Muscle of leg (tissue), 16 donors: ENCODE measurements at places on chromosomes 1 and 21. TPM values are rescaled to one million over a fixed set of nuclear protein-coding genes. Genes with fewer than 3 reads are reported as not detected.

Gene SDCCAG8
- 29.9 TPM for total RNA-seq

Gene FGGY
- 23.7 TPM for total RNA-seq

Gene PPIE
- 35.3 TPM for total RNA-seq

Gene PPP1R8
- total RNA-seq, result 33.6 TPM

Gene ATP6V1G3
- total RNA-seq, result not detected

Gene RXRG
- 53.0 TPM for total RNA-seq

Gene LCE1B
- not detected for total RNA-seq

Gene LEPR
- 15.5 TPM for total RNA-seq

Gene HOOK1
- total RNA-seq, result 1.9 TPM

GRCh38 chr1:18012686-18013085, 94.9 kb upstream of the IGSF21 start:
- H3K27me3 ChIP-seq, result peaks cover 2% of the 10 kb centered on the region
- H3K36me3 ChIP-seq, result no peaks in the 10 kb centered on the region
- H3K4me3 ChIP-seq, result no peak overlapping the region
- H3K27ac ChIP-seq, result no peak overlapping the region
- peaks cover 9% of the 10 kb centered on the region for H3K4me1 ChIP-seq
- DNase-seq, result no peak

GRCh38 chr21:43332861-43333297, 94.1 kb downstream of the SIK1 start:
- peak overlapping the region; percentile 5 for H3K4me3 ChIP-seq
- peaks cover 66% of the 10 kb centered on the region for H3K4me1 ChIP-seq
- H3K36me3 ChIP-seq, result no peaks in the 10 kb centered on the region
- peak; percentile 88 for DNase-seq

DNA sequence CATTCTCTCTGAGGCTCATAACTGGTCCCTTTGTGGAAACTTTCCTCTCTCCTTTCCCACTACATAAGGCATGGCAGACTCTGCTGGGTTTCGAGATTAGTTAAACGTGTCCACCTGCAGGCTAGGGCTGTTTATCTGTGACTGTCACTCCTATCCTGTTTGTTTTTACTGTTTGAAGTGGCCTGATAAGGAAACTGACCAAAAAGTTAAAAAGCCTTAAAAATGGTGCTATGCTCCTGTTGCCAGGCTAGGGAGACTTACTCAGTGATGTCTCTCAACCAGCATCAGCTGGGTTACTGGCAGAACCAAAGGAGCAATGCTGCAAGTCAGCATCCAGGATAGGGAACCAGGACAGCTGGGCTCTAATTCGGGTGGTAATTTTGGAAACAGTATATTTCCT, 3.9 kb downstream of the PIGV start:
- DNase-seq, result no peak
- peaks cover 26% of the 10 kb centered on the region for H3K4me1 ChIP-seq
- H3K4me3 ChIP-seq, result no peak overlapping the region
- H3K36me3 ChIP-seq, result peaks cover 27% of the 10 kb centered on the region
- H3K27ac ChIP-seq, result no peak overlapping the region

DNA sequence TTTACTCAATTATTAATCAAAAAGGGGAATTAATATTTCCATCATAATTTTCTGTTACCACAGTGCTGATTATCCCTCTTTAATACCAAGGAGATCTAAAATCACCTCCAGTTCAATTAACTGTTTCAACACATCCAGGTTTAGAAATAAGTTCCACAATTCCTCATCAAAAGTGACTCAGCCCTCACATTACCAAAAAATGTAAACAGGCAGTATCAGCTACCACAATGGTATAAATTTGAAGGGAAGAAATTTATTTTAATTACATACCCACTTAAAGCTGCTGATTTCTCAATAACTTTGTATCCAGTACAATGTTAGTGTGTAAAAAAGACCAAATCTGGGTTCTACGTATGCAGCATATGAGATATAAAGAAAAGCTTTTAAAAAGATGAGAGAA, 51.9 kb downstream of the EIF4G3 start:
- H3K27me3 ChIP-seq, result no peaks in the 10 kb centered on the region
- no peak overlapping the region for H3K4me3 ChIP-seq
- DNase-seq, result no peak
- peaks cover 9% of the 10 kb centered on the region for H3K36me3 ChIP-seq

GRCh38 chr1:164017239-164017638, 541.7 kb upstream of the PBX1 start:
- DNase-seq, result no peak
- H3K36me3 ChIP-seq, result no peaks in the 10 kb centered on the region
- H3K27ac ChIP-seq, result no peak overlapping the region
- H3K4me1 ChIP-seq, result no peaks in the 10 kb centered on the region

DNA sequence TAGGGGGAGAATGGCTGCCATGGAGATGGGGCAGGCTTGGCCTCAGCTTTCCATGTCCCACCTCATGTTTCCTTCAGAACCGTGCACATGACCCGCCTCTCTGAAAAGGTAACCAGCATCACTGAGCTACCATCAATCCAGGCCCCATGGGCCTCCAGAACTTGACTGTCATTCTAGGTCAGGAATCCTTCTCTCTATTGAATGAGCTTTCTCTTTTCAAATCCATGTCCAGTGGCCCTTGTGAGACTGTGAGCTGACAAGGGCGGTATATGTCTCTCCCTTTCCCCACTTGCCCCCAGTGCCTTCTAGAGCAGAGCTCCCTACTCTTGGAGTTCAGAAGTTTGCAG, 4.4 kb downstream of the CSRP1 start:
- H3K4me3 ChIP-seq, result no peak overlapping the region
- no peak for DNase-seq
- H3K27ac ChIP-seq, result peak overlapping the region; percentile 89
- H3K4me1 ChIP-seq, result peaks cover 62% of the 10 kb centered on the region

DNA sequence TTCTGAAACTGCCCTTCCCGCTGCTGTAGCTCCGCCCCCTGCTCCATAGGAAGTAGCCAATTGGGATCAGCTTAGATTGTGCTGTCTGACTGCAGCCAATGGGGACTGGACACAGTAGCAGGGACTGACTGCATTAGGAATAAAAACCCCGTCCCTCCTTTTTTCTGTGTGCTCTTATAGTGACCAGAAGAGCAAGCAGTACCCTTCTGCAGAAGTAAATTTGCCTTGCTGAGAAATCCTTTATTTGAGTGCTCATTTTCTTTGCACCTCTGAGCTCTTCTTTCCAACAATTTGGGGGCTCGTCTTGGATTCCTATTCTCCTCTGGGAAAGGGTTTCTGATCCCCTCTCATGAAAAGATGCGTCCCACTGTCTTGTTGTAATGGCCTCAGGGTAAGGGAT, 16.2 kb downstream of the OR2L13 start:
- no peaks in the 10 kb centered on the region for H3K36me3 ChIP-seq
- H3K27me3 ChIP-seq, result no peaks in the 10 kb centered on the region
- no peak overlapping the region for H3K27ac ChIP-seq
- no peaks in the 10 kb centered on the region for H3K4me1 ChIP-seq
- H3K4me3 ChIP-seq, result no peak overlapping the region

DNA sequence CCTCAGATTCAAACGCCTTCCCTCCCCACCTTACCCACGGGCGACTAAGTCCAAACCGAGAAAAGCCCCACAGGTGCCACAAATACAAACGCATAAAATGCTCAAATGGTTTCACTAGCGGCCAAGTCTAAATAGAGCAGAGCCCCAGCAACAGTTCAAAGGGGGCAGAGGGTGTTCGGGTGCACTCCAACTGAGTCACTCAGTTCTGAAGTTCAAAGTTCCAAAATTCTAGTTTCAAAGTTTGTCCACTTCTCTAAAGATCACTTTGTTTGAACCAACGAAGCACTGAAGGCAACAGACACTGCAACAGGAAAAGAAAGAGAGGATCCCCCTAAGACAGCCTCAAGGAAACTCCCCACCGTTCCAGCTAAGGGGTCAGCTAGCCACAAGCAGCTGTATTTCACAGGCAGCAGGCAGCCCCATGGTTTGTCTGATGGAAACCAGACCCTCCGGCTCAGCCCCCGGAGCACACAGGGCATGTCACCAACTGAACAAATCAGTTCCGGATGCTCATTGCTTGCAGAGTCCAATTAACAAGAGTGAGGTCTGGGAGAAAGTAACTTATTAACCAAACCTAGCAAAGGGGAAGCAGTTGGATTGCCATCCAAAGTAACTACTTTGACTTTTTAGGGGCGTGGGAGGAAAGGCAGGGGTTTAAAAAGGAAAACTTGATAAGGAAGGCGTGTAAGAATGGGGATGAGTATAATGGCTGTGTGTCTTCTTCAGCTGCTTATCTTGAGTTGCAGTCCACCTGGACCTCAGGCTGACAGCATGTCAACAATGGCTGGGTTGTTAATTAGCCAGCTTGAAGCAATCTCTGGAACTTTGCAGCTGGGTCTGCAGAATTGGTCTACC, 1423.9 kb upstream of the PRMT6 start:
- no peaks in the 10 kb centered on the region for H3K36me3 ChIP-seq
- DNase-seq, result no peak
- no peak overlapping the region for H3K27ac ChIP-seq
- H3K27me3 ChIP-seq, result no peaks in the 10 kb centered on the region
- H3K4me1 ChIP-seq, result no peaks in the 10 kb centered on the region

DNA sequence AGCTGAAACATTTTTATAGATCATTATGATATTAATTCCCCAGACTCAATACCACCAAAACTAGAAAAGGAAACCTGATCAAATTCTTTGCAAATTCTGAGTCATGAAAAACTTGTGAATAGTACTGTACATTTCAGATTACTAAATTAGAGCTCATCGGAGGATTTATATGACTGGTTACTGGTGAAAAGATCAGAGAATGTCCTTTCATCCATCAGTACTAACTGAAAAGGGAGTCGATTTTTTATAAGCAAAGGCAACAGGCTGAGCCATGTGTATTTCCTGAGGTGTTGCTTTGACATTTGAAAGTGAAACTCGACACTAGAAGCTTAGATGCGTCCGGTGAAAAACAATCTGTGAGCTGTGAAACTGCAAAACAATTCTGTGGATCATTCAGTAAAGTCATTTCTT, 155.7 kb downstream of the TNFSF18 start:
- peak; percentile 44 for DNase-seq
- H3K4me1 ChIP-seq, result no peaks in the 10 kb centered on the region
- H3K27ac ChIP-seq, result no peak overlapping the region
- H3K4me3 ChIP-seq, result no peak overlapping the region
- no peaks in the 10 kb centered on the region for H3K36me3 ChIP-seq

DNA sequence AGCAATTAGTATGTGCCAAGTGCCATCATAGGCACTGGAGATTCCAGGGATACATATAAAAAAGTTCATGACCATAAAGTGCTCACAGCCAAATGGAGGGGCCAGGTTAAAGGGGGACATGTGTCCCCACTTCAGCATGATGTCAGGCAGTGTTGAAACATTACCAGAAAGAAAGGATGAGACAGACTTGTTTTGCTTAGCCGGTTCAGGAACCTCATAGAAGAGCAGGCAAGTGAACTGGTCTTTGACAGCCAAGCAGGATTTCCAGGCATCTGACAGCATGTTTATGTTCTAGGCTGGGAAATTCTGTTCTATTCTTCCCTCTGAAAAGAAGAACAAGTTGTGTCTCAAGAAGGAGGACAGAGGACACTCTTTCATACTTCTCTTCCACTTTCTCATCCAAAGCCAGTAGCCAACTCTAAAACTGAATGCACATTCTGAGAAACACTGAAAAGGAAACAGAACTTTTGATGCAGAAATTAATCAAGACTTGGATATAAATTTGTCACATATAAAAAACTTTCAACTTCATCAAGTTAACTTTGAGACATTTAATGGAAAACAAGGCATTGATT, 39.7 kb downstream of the GLUL start:
- no peak overlapping the region for H3K4me3 ChIP-seq
- H3K4me1 ChIP-seq, result peaks cover 17% of the 10 kb centered on the region
- H3K27me3 ChIP-seq, result no peaks in the 10 kb centered on the region
- H3K36me3 ChIP-seq, result no peaks in the 10 kb centered on the region
- no peak overlapping the region for H3K27ac ChIP-seq
- no peak for DNase-seq

GRCh38 chr1:153387785-153388184, 3.1 kb downstream of the S100A8 start:
- H3K27ac ChIP-seq, result no peak overlapping the region
- no peaks in the 10 kb centered on the region for H3K36me3 ChIP-seq
- no peaks in the 10 kb centered on the region for H3K4me1 ChIP-seq
- H3K4me3 ChIP-seq, result no peak overlapping the region

GRCh38 chr1:171017426-171017825, 73.3 kb upstream of the FMO3 start:
- H3K27me3 ChIP-seq, result no peaks in the 10 kb centered on the region
- DNase-seq, result peak; percentile 60

DNA sequence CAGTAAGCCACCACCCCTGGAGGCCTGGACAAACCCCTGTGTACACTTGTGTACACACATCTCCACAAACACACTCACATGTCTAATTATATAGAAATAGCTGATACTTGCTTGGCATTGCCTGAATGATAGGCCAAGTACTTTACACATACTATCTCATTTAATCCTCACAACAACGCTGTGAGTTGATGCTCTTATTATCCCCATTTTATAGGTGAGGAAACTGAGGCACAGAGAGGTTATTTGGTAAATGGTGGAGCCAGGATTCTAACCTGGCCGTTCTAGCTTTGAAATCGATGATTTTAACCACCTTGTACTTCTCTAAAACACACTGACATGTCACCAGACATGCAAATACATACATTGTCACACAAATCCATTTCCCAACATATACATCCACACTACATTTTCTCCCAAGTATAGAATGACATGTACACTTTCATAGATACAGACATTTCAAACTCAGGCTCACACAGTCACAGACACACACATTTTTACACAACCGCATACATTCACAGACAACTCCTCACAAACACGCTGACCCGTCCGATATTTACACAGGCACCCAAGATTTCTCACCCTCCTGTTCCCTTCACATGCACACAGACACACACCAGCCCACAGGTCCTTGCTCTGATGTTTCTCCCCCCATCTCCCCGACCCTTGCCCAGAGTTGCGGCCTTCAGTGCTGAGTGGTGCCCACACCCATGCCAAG, 3.2 kb downstream of the ARHGEF19 start:
- no peak overlapping the region for H3K4me3 ChIP-seq
- H3K27me3 ChIP-seq, result no peaks in the 10 kb centered on the region
- peaks cover under 1% of the 10 kb centered on the region for H3K36me3 ChIP-seq
- DNase-seq, result no peak
- no peak overlapping the region for H3K27ac ChIP-seq

GRCh38 chr1:119446321-119446720, 31.4 kb downstream of the HSD3B2 start:
- H3K4me1 ChIP-seq, result no peaks in the 10 kb centered on the region
- no peaks in the 10 kb centered on the region for H3K27me3 ChIP-seq
- no peaks in the 10 kb centered on the region for H3K36me3 ChIP-seq
- no peak overlapping the region for H3K27ac ChIP-seq
- no peak overlapping the region for H3K4me3 ChIP-seq

- no peak overlapping the region for H3K27ac ChIP-seq
- no peaks in the 10 kb centered on the region for H3K36me3 ChIP-seq
- DNase-seq, result no peak
- H3K4me3 ChIP-seq, result no peak overlapping the region
Observed at GRCh38 chr1:97640677-97641076, 280.2 kb downstream of the DPYD start.

DNA sequence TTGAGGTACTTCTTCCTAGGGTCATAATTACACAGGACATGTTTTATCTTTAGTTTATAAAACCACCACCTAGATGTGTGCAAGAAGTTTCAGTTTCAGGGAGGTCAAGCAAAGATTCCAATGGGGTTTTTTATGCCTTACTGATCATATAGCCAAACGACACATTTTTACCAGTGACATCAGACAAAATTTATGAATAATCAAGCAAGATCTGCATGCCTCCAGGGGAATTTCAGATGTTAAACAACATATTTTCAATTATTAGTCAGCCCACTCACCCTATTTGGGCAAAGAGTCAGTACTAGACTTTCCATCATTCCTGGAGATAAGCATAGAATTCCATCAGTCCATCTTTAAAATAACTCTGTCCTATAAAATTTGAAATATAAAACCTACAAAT, 867.4 kb downstream of the KCNT2 start:
- no peaks in the 10 kb centered on the region for H3K36me3 ChIP-seq
- no peak overlapping the region for H3K27ac ChIP-seq
- H3K27me3 ChIP-seq, result no peaks in the 10 kb centered on the region
- no peak overlapping the region for H3K4me3 ChIP-seq
- no peaks in the 10 kb centered on the region for H3K4me1 ChIP-seq
- no peak for DNase-seq
